ENCODE measurements at places on chromosomes 12 and 14.

DNA sequence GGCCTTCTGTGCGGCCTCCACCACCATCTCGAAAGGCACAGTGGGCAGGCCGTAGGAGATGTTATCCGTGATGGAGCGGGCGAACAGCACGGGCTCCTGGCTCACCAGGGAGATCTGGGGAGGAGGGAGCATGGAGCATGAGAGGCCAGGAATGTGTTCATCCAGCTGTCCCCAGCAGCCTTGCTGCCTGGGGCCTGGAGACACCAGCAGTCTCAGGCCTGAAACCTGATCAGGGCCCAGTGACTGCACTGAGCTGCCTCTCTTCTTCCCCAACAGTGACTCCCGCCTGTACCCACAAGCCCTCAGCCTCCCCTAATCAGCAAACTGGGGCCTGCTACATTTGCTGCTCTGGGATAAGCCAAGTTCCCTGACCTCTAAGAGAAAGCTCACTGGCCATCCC lies 30.9 kb downstream of the ABCB9 start:
- no peak for DNase-seq

GRCh38 chr12:93946542-93947150 lies 201.7 kb upstream of the PLXNC1 start:
- peak; percentile 62 for DNase-seq

DNA sequence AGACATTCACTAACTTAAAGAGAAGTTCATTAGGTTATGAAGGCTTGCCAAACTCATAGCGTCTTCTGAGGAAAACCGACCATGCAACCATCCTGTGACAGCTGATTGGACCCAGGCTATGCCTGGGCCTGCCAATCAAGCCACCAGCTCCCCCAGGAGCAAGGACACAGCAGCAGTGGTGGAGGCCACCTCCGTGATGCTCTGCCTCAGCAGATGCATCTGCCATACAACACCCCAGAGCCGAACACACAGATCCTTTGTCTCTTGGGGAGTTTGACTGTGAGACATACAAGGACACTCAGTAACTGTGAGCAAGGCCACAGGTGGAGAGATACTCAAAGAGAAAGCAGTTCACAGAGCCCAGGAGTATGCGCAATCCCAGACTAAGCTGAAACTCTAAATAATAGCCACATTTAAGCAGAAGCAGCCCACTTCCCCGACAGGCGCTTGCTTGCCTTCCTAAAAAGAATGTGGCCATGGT lies 10.0 kb upstream of the CNIH1 start:
- DNase-seq = no peak

- no peak for DNase-seq
Observed at GRCh38 chr12:414859-415258, 13.4 kb downstream of the CCDC77 start.

GRCh38 chr12:121114806-121115205 lies 17.9 kb upstream of the P2RX7 start:
- no peak for DNase-seq

GRCh38 chr14:49892301-49892635 lies 614 bp upstream of the ARF6 start:
- DNase-seq = peak; percentile 93

- DNase-seq = no peak
Observed at GRCh38 chr12:14771651-14772137, 31.6 kb downstream of the WBP11 start.

DNA sequence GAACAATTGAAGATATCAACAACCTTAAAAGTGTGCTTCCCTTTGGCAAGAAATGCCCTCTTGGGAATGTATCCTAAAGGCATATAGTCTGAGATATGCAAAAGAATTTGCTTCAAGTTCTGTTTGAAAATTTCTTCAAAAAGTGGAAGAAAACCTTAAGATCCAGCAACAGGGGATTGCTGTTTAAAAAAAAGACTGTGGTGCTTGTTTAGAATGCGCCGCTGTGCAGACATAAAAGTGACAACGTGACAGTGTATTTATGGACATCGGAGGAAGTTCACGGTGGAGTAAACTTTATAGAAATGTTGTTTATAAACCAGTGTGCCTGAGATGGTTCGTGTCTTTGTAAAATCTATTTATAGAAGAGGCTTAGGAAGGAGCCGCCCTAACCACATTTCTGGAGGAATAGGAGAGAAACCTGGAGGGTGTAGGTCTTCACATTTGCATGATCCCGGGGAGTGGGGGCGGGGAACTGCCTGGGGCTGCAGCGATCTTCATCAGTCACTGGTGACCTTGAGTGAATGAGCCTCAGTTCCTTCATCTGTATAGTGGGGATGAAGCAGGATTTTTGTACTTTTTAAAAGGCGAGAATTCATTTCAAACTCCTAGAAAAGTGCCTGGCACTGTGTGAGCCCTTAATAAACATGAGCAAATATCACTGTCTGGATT lies 27.5 kb downstream of the ADGRD1 start:
- no peak for DNase-seq

GRCh38 chr14:81162941-81163340 lies 57.8 kb downstream of the GTF2A1 start:
- peak; percentile 16 for DNase-seq

DNA sequence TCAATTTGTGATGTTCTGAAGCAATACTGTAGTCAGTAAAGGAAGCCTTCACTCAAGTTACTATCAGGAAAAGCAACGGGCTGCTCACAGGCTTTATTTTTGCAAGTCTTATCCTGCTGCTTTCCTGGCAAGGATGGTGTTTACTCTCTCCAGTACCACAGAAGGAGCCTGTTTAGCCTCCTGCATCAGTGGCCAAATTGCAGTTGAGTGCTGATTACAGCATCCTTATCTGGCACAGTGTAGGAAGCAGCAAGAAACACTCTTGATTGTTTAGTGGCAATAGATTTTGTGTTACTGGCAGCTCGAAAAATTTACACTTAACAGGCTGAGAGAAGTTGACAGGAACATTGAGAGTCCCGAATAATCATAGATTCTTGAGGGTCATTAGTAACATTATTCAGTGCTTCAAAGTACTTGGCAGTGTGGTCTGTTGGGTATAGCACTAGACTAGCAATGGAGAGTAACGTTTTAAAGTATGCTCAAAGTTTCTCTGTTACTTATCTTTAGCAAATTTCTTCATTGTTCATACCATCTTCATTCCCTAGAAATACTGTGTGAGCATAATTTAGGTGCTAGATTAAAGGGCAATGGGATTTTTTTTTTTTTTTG lies 11.7 kb downstream of the TULP3 start:
- DNase-seq = peak; percentile 39

GRCh38 chr14:49187799-49188198 lies 398.4 kb downstream of the RPS29 start:
- no peak for DNase-seq

- DNase-seq = peak; percentile 32
Observed at GRCh38 chr14:20262642-20263128, 23.6 kb downstream of the OR11H4 start.

DNA sequence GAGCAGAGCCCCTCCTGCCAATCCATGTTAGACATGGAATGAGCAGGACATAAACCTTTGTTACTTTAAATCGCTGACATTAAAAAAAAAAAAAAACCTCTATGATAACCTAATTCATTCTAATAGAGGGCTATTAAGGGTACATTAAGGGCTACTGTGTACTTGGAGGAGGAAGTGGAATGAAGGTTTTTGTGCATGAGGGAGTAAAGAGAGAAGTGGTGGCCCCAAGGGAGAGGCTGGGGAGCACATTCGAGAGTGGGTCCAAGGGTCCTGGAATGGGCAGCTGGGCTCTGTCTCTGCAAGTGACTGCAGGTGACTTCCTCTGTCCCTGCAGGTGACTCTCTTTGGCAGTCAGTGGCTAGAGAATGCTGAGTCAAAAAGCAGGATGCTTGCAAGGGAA lies 32.1 kb upstream of the PTGDR start:
- no peak for DNase-seq

DNA sequence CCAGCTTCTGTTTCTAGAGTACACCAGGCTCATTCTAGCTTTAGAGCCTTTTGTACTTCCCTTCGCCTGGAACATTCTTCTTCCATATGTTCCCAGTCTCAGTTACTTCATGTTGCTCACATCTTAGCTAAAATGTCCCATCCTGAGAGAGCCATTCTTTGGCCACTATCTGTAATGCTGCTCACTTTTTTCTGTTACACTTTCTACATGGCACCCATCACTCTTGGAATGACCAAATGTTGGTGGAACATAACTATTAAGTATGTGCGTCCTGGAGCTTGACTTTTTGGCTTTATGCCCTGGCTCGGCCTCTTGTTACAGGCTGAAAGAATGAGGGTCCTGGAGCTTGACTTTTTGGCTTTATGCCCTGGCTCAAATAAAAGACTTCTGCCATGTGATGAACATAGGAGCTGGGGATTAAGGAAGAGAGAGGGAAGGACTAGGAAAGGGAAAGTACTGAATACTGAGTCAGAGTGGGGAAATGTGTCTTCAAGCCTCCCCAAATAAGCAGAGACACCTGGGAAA lies 442.9 kb upstream of the ATP2B1 start:
- DNase-seq = no peak

- DNase-seq = peak; percentile 63
Observed at GRCh38 chr12:68303850-68304249, 28.3 kb downstream of the MDM1 start.

DNA sequence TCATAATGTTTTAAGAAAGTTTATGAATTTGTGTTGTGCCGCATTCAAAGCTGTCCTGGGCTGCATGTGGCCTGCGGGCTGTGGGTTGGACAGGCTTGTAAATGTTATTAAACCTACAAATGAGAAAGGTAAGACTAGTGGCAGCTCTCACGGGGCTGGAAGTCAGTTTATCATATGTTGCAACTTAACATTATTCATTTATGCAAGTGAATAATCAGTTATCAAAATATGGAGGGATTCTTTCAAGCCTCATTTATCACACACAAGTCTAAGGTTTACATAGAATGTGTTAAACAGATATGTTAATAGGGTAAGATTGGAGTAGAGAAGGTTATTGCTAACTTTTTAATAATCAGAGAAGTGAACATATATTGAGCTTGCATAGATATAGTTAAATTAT lies 442.5 kb upstream of the RGS6 start:
- DNase-seq = no peak

DNA sequence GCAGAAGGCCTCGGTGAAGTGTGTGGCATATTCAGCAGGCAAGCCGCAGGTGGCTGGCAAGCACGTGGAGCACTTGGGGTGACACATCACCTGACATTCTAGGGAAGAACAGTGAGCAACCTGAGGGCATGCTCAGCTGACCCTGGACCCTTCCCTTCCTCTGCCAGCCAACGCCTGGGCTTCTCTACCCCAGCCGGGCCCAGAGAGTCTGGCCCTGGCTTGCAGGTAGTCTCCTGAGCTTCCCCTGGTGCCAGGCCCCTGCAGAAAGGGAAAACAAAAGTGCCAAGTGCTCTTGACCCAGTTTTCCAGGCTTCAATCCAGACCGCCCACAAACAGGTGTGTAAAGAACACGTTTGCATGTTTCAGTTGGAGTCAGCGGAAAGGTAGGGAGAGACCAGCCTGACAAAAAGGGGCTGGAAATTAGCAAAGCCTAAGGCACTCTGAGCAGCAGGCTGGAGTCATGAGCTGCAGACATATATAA lies 45.7 kb downstream of the PRKAB1 start:
- no peak for DNase-seq

DNA sequence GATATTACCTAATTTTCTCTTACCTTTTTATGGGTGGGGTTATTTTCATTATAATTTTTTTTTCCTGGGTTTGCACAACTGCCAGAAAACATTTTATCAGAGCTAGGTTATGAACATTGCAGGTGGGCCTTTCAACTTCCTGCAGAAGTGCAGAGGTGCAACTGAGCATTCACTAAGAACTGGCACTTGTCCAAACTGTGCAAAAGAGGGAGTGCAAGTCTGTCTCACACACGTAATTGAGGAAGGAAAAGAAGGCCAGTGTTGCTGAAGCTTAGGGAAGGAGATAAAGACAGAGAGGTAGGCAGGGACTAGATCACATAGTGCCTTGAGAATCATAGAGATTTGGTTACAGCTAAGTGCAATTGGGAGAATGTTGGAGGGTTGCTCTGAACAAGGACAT lies 14.1 kb upstream of the AMN1 start:
- no peak for DNase-seq

DNA sequence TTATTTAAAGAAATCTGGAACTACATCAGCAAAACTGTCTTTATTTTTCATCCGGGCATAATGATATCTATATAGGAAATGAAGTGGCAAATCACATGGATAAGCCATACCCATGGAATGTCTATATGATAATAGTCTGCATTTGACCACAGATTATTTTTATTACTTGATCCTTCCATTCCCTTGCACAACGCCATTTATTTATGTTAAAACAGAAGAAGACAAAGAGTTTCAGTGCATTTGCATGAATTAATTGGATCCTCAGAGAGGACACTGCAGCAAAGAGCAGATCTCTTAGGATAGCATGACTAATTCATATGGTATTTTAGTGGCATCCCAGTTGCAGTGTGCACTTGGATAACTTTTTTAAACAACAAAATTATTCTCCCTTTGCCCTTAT lies 345.0 kb downstream of the CCDC91 start:
- peak; percentile 71 for DNase-seq

- peak; percentile 14 for DNase-seq
Observed at GRCh38 chr14:55131370-55132137, 2.5 kb downstream of the LGALS3 start.

DNA sequence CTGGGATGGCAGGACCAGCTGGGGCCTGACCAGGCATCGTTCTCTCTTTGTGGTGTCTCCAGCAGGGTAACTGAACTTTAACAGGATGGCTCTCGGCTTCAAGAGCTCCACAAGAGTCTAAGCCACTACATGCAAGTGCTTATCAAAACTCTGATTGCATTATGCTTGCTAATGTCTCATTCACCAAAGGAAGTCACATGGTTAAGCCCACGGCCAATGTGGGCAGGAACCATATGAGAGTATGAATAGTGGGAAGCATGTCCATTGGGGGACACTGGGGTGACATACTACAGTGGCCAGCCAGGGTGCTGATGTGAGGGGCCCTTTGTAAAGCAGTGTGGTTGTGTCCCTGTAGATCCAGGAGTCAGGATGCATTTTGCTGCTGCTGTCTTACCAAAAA lies 35.0 kb upstream of the KCNA5 start:
- DNase-seq = no peak

DNA sequence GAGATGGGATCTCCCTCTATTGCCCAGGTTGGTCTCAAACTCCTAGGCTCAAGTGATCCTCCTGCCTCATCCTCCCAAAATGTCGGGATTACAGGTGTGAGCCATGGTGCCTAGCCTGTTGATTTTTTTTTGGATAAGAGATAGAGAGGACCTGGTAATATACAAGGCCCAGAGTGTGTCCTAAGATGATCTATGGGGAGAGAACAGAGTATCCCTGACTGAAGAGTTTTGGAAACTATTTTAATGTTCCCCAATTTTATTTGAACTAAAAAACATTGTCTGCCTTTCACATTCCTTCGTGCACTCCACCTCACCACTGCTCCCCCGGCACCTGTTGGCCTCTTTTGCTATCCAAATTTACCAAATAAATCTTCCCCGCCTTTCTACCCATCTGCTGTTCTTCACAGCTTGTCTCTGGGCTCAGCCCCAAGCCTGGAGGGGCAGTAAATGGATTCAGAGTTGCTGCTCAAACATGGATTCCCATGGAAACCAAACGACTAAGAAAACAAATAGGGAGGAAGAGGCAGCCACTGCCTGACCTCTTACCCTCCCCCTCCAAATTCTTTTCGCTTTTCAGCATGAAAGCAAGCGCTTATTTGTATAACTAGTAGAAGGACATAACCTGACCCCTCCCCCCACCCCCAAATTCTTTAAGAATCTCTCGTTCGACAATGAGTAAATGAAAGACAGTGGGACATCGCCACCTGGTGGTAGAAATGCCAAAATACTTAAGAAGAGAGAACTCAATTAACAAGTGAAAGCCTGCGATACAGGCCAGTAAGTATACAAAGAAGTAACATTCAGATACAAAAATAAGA lies 22.6 kb downstream of the OR10G3 start:
- DNase-seq = peak; percentile 85

GRCh38 chr14:100398044-100398443 lies 74.9 kb downstream of the SLC25A47 start:
- no peak for DNase-seq

Data from iris pigment epithelial cell (primary cell).